Sigmoid colon (tissue), 7 donors: ENCODE measurements at places on chromosomes 1 and 21.

- no peak for DNase-seq
These were observed 41.9 kb downstream of the FAM163A start for GRCh38 chr1:179785031-179785431.

GRCh38 chr1:23977854-23978191 is 2.3 kb downstream of the SRSF10 start:
- DNase-seq, result no peak

DNA sequence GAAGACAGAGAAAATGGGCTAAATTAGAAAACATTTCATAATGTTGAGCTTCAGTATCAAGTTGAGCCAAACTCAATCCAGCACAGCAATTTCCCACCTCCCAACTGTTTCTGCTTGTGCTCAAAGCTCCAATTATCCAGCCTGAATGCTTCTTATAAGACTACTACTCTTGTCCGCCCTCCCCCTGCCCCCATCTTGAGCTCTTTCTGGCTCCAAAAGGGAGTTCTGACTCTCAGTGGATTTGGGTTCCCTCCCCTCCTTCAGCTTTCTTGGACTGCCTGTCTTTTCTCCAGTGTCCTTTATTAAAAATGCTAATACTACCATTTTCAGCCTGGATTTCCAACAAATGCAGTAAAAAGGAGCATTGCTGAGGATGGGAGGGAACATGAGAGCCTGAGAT is 174.8 kb downstream of the ASTN1 start:
- DNase-seq, result no peak

- DNase-seq, result no peak
These were observed 52.7 kb upstream of the ATP5PO start for GRCh38 chr21:33968080-33968994.

DNA sequence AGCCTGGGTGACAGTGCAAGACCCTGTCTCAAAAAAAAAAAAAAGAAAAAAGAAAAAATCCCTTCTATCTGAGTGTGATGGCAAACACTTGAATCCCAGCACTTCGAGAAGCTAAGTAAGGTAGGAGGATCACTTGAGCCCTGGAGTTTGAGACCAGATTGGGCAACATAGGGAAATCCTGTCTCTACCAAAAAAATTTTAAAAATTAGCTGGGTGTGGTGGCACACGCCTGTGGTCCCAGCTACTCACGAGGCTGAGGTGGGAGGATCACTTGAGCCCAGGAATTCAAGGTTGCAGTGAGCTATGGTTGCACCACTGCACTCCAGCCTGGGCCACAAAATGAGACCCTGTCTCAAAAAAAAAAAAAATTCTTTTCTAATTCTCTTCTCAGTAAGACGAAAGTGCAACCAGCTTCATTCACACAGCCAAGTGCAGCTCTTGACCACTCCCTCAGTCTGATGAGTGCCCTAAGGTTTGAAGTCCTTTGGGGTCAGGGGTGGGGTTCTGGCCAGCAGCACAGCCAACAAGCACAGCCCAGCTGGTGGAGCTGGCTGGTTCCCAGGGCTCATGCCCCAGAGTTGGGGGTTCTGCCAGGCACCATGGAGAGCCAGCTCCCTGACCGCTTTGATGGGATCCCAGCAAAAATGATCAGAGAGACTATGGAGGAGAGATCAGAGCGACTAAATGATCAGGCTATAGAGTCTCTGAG is 8.0 kb downstream of the SLC2A5 start:
- DNase-seq, result no peak
